Aorta (tissue), 5 donors: ENCODE measurements at places on chromosomes 16 and 17.

- no peak for DNase-seq
These were observed 40.5 kb downstream of the ATP2C2 start for GRCh38 chr16:84408856-84409255.

DNA sequence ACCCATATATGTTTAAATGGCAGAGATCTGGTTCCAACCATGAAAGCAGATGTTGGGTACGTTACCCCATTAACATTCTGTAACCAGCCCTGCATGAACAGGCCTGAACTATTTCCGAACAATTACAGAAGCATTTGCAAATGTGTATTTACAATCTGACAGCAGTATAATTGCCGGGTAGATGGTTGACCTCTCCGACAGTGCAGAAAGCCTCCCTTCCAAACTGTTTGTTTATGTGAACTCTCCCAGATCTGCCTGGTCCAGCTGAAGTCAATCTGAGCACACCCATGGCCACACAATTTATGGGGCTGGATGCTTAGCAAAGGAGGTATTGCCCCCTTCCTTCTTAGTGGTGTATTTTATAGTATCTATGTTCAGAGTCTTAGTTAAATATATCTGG lies 21.8 kb downstream of the NUDT7 start:
- DNase-seq = no peak

DNA sequence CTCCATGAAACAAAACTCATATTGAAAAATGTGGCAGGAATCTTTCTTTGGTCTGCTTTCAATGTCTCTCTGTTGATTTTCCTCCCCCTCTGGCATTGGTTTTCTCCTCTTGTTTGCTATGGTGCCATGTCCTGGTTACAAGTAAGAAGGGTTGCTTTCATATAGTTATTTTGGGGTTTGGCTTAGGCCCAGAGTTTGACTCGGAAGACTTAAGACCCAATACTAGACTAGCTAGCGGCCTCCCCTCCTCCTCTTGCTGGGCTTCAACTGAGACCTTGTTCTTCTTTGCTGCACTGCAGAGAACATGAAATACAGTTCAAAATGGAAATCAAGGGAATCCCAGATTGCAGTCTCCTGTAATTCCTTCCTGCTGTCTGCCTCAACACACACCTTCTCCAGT lies 30.0 kb upstream of the CLEC18A start:
- no peak for DNase-seq

DNA sequence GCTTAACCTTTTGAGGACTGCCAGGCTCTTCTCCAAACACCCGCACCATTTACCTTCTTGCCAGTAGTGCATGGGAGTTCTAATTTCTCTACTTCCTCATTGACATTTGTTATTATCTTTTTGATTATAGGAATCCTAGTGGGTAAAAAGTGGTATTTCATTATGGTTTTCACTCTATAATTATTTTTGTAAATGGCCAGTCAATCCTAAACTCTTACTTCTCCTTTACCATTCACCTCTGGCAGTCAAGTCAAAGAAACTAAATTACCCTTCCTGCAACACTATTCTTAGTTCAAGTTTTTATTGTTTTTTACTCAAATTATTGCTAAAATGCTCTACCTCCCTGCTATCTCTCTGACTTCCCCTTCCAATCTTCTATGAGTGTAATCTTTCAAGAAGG lies 29.8 kb upstream of the ANKFY1 start:
- DNase-seq = no peak

GRCh38 chr16:67843343-67843765 lies 1.2 kb downstream of the THAP11 start:
- DNase-seq = no peak

- no peak for DNase-seq
These were observed 5.8 kb upstream of the VPS35L start for GRCh38 chr16:19549673-19550072.
